Right renal pelvis (tissue), 4 donors: ENCODE measurements at places on chromosomes 3 and 15. TPM values are rescaled to one million over a fixed set of nuclear protein-coding genes. Genes with fewer than 3 reads are reported as not detected.
A peak's percentile ranks its signal among the peaks of the same experiment; 100 is the strongest.

The COX17 gene
- 53.2 TPM for polyA plus RNA-seq

GRCh38 chr3:33482111-33482521 is 41.9 kb upstream of the UBP1 start:
- DNase-seq: no peak

DNA sequence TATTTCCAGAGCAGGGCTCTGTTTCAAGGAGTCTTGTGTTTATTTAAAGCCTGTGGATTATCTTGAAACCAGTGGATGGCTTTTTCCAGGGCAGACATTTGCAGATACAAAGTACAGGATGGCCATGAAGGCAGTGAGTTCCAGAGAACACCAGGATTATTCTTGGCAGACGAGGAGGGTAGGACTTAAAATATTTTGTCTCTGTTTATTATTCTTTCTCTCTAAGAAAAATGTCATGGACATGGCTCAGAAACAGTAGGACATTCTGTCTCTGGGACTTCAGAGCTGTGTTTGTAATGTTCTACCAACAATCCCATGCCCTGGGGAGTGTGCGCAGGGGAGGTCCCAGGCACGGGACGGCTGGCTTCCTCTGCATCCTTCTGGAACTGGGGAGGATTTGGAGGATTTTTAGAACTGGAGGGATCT is 125.9 kb downstream of the ATP10A start:
- no peak for DNase-seq

The FAM81A gene
- polyA plus RNA-seq: 22.5 TPM

The FETUB gene
- 0.21 TPM for polyA plus RNA-seq

The RAB6B gene
- 17.5 TPM for polyA plus RNA-seq

DNA sequence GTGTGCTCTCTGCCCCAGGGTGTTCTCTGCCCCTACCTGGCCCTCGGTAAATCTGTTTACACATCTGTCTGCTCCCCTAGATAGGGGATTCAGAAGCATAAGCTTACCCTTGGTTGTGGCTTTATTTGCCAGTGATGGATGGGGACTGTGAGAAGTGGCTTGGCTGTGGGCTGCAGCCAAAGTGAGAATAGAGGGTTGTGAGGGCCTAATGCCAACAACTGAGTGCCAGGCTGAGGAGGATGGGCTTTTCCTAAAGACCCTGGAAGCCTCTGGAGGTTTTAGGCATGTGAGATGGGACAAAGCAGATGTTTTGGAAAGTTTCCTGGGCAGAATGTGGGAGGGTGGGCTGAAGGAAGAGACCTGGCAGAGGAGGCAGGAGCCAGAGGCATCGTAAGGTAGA is 15.4 kb upstream of the APEH start:
- DNase-seq: no peak

- DNase-seq: peak; percentile 22
Measured at GRCh38 chr3:146505516-146505915, 36.2 kb upstream of the PLSCR2 start.

DNA sequence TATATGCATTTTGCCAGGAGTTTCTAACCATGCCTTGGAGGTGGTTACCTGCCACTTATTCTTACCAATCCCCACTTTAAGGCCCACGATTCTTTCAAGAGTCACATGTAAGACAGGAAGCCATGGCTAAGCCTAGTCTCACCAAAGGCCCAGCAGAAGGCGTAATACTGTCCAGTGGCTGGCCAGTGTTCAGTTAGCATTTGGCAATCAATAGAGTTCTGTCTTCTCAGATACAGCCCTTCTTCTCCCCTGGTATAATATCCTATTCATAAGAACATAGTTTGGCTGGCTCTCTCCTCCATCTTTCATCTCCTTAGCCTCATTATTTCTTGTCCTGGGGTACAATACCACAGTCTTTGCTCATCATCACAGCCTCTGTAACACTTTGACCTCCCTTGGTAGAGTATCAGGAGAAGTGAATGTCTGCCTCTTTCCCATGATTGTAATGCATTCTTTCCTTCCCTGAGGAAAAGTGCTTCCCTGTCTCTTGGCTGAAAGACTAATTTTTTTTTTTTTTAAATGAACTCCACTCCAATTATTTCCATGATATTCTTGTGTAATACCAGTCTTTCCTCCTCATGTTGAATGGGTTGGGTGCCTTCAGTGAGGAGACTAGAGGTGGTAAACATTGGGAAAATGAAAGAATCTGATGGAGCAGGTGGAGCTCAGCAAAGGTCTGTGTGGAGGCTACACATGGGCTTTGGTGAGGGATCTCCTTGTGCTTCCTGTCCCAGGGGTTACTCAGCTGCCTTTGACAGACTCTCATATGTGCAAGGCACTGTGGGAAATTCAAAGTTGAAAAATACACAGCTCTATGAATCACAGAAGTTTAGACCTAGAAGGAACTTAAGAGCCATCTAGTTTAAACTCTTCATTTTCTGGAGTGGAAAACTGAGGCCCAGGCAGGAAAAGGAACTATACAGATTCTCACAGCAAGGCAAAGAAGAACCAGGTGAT is 218.2 kb downstream of the P3H2 start:
- DNase-seq: no peak

The ZNF501 gene
- 11.3 TPM for polyA plus RNA-seq

- no peak for DNase-seq
Measured at GRCh38 chr3:126349611-126350501, 7.4 kb downstream of the KLF15 start.

The SCAP gene
- 77.9 TPM for polyA plus RNA-seq

GRCh38 chr3:129428007-129428375 is 445 bp downstream of the EFCAB12 start:
- no peak for DNase-seq

The TMOD2 gene
- polyA plus RNA-seq: 4.5 TPM

GRCh38 chr3:84836961-84837360 is 121.8 kb upstream of the CADM2 start:
- peak; percentile 15 for DNase-seq

- DNase-seq: peak; percentile 85
Measured at GRCh38 chr3:188026191-188026968, 127.6 kb upstream of the LPP start.

DNA sequence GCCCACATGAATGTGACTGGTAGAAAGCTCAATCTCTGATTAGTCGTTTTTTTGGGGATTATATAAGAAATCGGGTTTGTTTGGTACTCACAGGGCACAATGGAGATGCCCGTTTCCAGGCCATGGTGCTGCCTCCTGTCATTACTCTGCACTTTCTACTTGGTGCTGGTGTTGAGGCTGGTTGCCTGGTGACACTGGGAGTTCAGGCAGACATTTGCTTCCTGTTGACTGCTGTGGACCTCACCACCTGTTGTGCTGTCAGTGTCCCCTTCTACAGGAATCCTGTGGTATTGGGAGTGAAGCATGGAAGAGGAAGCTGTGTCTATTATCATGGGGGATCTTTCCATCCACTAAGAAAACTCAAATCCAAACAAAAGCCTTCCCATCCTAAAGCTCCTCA is 227.2 kb upstream of the TBL1XR1 start:
- DNase-seq: no peak

The MUSTN1 gene
- polyA plus RNA-seq: 0.60 TPM

The HIGD2B gene
- polyA plus RNA-seq: not detected

The POLR2H gene
- 97.7 TPM for polyA plus RNA-seq

GRCh38 chr3:27971600-27971999 is 249.5 kb upstream of the EOMES start:
- DNase-seq: no peak

DNA sequence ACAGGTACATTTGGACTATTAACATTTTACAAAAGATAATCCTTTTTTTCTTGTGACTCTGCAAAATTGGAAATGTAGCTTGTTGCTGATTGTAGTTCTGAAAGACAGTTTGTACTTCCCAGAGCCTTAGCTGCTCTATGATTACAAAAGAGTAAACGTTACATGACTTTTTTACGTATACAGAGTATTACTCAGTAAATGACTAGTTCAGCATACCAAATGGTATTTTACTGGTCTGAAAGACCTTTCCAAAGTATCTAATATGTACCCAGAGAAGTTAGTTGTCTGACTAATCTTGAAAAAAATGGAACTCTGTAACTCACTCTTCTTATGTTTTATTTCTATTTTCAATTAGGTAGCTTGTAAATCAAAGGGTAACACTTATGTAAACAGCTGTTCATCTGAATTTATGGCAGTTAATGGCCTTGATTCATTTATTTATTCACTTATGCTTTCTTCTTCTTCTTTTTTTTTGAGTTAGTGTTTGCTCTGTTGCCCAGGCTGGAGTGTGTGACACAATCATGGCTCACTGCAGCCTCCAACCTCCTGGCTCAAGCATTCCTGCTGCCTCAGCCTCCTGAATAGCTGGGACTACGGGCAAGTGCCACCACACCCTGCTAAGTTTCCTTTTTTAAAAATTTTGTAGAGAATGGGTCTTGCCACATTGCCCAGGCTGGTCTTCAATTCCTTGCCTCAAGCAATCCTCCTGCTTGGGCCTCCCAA is 151.7 kb downstream of the C3orf38 start:
- DNase-seq: no peak

DNA sequence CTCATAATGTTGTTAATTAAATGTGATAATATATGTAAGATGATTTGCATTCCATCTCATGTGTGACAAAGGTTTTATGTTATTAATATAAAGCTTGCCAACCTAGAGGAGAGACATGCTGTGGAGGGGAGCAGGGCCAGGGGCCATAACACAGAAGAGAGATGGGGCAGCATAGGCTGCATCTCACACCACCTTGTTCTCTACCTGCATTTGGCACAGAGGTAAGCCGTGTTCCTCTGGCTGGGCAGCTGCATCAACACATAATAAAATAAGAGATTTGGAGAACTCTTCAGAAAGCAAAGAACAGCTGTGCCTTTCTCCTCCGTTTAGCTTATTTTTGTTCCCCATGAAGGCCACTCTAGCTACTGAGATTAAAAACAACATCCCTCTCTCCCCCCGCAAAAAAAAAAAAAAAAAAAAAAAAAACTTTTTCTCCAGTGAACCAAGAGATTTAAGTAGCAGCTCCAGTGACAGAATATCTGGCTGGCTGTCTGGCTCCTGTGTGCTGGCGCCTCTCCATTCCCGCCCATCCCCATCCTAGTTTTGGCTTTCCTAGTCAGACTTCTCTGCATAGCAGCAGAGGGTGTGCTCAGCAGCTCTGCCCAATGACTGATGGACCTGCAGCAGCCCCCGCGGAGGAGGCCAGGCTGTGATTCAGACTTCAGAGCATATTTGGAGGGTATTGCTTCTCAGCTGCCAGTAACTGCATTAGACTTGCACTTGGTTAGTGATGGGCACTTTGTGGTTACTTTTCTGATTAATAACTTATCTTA is 52.2 kb upstream of the STXBP5L start:
- peak; percentile 26 for DNase-seq

- no peak for DNase-seq
Measured at GRCh38 chr3:56005196-56005805, 463.0 kb downstream of the ERC2 start.

GRCh38 chr3:31493149-31493548 is 39.6 kb upstream of the STT3B start:
- DNase-seq: no peak

GRCh38 chr3:62922326-62922725 is 47.1 kb upstream of the CADPS start:
- DNase-seq: no peak

DNA sequence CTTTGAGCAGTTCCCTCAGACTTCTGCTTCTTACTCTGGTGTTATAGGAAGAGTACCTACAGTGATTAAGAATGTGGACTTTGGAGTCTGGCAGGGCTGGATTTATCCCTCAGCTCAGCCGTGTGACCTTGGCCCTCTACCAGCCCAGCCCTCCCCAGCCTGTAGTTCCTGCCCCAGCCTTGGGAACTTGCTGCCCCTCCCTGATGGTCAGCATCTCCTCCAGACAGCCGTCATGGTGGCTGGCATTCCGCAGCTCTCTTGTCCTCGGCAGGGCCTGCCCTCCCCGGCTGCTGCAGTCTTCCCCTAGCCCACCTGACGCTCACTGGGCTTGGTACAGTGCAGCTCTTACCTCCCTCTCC is 21.9 kb upstream of the CPNE9 start:
- DNase-seq: no peak

DNA sequence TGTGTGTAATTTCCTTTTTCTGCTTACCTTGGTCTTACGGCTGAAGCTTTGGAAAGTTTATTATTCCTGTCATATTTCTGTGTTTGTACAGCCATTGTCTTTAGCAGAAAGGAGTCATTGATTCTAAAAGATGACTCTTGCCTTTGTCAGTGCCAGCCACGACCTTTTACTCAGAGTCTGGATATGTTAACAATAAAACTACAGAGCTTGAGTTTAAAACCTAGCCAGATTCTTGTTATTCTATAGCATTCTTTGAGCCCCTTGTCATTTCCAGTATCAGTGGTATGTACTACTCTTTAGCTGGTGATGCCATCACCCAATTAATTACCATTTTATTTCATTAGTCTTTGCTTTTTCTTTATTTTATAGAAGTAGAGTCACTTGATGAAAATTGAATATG is 142.4 kb downstream of the TCF12 start:
- DNase-seq: no peak

- no peak for DNase-seq
Measured at GRCh38 chr3:24740326-24740725, 245.7 kb upstream of the THRB start.

DNA sequence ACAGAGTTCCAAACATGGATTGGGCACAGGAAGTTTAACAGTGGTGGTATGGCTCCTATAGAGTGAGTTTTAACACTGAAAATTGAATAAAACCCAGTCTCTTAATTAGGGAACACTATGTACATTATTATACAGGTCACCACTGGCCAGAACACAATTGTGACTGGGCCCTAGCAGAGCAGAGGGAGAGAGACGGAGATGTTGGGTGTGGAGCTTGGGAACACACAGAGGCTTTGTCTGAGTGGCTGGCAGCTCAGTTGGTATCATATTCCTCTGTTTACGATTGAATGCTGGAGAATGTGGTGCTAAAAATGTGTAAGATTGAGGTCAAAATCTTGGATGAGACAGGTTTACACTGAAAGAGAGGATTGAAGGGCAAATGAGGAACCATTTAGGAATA is 6.8 kb upstream of the MOBP start:
- no peak for DNase-seq

DNA sequence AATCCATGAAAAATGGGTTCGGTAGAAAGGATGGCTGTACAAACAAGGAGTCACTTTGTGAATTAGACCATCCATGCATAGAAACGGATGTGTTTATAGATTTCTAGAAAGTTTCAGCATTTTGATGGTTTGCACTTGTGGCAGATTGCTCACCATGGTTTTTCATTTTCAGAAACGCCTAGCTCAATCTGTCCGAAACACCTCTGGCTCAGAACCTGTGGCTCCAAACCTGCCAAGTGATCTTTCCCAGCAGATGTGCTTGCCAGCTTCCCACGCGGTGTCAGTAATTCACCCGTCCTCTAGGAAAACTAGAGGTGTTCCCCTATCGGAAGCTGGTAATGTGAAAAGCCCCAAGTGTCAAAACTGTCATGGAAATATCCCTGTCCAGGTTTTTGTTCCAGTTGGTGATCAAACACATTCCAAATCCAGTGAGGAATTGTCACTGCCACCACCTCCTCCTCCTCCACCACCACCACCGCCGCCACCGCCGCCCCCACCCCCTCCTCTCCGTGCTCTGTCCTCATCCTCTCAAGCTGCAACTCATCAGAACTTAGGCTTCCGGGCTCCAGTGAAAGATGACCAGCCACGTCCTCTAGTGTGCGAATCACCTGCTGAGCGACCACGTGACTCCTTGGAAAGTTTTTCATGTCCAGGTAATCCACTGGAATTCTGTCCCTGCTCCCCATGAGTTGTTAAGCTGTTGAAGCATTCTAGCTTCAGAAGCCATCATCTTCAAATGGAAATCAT is 21.2 kb downstream of the WHAMM start:
- no peak for DNase-seq

The ALPK3 gene
- polyA plus RNA-seq: 13.7 TPM

The CDHR4 gene
- polyA plus RNA-seq: not detected

GRCh38 chr15:43516801-43517353 is 531 bp upstream of the MAP1A start:
- no peak for DNase-seq

The TRMT10C gene
- polyA plus RNA-seq: 41.3 TPM

The GP5 gene
- 0.91 TPM for polyA plus RNA-seq
